Astrocyte of the spinal cord (primary cell): ENCODE measurements at places on chromosomes 11 and 22.

DNA sequence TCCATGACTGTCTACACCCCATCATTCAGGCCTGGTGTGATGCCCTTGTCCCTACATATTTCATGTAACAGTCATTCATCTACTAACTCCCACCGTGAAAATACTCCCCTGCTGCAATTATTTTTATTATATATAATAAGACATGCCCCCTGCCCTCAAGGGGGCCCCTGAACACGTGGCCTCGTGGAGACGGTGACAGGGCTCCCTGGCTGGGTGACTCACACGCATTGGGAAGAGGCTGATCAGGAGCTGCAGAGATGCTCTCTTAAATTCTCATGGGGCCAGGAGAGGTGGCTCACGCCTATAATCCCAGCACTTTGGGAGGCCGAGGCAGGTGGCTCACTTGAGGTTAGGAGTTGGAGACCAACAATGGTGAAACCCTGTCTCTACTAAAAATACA lies 88.6 kb downstream of the ST3GAL4 start:
- DNase-seq, result no peak

GRCh38 chr11:2728663-2729332 lies 29.0 kb upstream of the KCNQ1OT1 start:
- no peak for DNase-seq

- no peak for DNase-seq
These were observed 23.0 kb downstream of the MS4A6A start for GRCh38 chr11:60159868-60160267.

- no peak for DNase-seq
These were observed 1.5 kb upstream of the PLAAT5 start for GRCh38 chr11:63492441-63492840.

DNA sequence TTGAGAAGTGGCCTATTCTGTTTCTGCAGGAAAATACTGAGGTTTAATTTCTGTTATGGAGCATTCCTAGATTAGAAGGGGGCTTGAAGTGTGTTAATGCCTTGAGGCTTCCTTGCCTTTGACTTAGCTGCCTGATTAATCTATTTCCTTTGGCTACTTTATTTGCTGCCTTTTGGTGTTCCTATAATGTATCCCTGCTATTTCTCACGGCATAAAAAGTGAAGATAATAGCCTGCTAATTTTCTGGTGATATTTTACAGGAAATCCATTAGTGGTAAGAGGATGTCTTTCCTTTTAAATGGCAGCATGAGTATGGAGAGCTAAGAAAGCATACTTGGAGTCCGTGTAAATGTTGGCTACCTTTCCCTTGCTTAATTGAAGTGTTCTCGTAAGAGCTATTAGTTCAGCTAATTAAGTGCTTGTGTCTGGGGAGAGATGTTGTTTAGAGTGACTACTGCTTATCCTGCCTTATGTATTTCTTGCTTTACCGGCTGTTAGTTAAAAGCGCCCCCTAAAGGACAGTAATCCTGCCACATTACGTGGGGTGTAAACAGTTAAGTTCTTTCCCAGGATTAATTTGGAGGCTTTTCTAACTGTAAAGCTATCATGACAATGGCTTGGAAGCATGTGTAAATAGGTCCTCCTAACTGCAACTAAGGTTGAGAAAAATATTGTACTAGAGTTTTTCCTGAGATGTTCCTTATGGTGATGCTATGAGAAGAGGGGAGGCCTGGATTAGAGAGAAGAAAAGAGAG lies 45.6 kb downstream of the ZNF280B start:
- DNase-seq, result no peak

DNA sequence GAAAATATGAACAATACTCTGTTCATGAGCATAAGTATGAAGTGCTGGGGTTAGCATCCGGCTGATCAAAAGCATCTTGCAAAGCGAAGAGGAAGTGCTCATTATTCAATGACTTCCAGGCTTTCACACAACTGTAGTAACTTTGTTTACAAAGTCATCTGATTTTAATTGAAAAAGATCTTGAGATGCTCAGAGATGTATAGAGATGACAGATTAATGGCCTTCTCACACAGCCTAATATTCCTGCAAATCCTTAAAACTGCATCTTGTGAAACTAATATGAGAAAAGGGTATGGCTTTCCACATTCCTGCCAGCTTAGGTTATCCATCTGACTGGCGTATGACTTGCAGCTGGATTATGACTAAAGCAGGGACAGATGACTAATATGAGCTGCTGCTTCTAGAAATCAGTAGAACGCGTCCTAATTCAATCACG lies 125.4 kb downstream of the CASP12 start:
- peak; percentile 84 for DNase-seq

DNA sequence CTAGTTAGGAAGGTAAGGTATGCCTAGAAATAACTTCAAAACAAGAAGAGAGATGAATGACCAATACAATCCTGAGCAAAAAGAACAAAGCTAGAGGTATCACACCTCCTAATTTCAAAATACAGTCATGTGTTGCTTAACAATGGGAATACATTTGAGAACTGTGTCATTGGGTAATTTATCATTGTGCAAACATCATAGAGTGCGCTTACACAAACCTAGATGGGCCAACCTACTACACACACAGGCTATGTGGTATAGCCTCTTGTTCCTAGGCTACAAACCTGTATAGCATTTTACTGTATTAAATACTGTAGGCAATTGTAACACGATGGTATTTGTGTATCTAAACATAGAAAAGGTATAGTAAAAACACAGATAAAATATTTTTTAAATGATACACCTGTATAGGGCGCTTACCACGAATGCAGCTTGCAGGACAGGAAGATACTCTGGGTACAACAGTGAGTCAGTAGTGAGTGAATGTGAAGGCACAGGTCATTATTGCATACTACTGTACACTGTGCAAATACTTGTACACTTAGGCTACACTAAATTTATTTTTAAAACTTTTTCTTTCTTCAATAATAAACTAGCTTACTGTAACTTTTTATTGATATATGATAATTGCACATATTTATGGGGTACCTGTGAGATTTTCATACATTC lies 48.2 kb downstream of the STK33 start:
- DNase-seq, result no peak

GRCh38 chr11:116176484-116177005 lies 596.2 kb downstream of the BUD13 start:
- DNase-seq, result no peak

DNA sequence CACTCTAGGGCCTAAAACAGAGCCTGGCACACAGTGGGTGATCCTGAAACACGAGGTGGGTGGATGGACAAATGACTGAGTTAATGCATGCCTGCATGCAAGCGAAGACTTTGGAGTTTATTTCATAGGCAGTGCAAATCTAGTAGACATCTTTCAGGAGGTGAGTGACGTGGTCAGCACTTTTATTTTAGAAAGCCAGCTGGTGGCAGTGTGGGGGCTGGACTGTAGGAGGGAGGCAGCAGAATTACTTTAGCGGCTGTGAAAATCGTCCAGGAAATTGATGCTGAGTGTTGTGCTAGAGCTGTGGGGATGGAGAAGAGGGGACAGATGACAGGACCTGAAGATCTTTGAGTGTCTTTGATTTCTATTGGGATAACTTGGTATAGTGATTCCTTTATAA lies 47.1 kb downstream of the BMAL1 start:
- no peak for DNase-seq

DNA sequence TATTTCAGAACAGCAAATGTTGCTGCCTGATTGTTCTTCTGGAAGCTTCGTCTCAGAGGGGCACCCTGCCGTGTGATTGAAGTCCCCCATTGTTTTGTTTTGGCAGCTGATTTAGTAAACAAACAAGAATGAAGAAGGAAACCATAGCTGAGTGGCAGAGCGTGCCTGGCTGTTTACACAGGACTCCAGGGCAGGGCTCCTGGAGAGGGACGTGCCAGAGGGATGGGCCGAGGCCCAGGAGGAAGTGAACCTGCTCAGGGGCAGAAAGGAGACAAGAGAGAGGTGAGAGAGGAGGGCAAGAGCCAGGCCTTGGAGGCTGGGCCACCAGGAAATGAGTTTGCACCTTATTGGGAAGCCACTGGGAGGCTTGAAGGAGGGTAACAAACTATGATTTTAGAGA lies 85.5 kb upstream of the B3GAT1 start:
- DNase-seq, result no peak

GRCh38 chr11:2209900-2210321 lies 38.3 kb upstream of the TH start:
- DNase-seq, result no peak

GRCh38 chr11:76120513-76121101 lies 85.7 kb downstream of the WNT11 start:
- DNase-seq, result peak; percentile 25

DNA sequence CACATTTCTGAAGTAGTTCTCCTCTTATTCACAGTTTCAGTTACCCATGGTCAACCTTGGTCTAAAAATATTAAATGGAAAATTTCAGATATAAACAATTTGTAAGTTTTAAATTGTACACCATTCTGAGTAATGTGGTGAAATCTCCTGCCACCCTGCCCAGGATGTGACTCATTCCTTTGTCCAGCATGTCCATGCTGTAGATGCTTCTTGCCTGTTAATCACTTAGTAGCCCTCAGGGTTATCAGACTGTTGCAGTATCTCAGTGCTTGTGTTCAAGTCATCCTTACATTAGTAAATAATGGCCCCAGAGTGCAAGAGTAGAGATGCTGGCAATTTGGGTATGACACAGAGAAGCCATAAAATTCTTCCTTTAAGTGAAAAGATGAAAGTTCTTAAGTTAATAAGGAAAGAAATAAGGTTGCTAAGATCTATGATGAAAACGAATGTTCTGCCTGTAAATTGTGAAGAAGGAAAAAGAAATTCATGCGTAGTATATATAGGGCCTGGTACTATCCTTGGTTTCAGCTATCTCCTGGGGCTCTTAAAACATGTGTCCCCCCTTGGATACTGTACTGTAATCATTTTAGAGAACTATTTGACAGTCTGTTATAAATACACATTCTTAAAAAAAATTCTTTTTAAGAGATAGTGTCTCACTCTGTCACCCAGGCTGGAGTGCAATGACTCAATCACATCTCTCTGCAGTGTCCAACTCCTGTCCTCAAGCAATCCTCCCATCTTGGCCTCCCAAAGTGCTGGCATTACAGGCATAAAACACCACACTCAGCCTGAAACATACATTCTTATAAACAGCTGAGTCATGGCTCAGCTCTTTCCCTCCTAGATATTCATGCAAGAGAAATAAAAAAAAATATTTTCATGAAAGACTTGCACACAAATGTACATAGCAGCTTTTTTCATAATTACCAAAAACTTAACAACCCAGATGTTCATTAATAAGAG lies 31.3 kb downstream of the MTNR1B start:
- DNase-seq, result peak; percentile 75

DNA sequence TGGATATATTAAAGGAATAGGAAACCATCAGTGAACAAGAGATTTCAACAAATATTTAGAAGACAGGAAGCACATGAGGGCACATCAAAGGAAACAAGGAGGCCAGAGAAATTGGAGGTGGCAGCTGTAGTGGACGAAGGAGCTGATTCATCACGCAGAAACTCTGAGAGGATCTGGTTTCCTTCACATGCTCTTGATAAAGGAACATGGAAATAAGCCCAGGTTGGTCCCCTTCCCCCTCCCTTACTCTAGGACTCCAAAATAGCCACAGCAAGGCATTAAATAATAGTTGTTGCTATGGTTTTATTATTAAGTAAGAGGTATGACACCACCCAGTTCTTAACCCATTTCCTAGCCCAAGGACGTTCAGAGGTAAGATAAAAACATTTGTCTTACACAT lies 11.3 kb downstream of the IZUMO1R start:
- DNase-seq, result no peak

DNA sequence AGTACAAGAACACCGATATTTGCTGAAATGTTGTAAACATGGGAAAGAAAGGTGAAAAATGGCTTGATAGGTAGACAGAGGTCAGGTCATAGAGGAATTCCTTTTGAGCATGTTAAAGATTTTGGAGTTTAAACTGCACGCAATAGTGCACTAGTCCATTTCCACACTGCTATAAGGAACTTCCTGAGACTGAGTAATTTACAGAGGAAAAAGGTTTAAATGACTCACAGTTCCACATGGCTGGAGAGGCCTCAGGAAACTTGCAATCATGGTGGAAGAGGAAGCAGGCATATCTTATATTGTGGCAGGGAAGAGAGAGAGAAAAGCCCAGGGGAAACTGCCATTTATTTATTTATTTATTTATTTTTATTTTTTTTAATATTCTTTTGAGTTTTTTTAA lies 5.0 kb downstream of the OR10A5 start:
- DNase-seq, result no peak

DNA sequence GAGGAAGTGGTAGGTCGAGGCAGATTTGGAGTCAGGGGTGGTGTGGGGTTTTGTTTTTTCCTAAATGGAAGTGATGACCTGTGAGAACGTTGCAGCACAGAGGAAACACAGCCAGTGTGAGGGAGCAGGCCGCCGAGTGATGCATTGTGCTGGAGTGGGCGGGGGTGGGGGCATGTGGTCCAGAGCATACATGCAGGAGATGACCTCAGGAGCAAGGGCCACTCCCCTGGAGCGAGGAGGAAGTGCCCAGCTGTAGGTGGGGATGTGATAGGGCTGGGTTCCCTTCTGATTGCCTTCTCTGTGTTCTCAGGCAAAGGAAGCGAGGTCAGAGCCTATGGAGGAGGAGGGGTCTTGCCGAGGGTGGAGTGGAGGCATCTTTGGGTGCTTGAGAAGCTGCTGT lies 81.4 kb downstream of the PPP6R3 start:
- no peak for DNase-seq

GRCh38 chr11:123129920-123130319 lies 65.1 kb downstream of the CLMP start:
- peak; percentile 84 for DNase-seq

- no peak for DNase-seq
These were observed 117.0 kb downstream of the SLC1A2 start for GRCh38 chr11:35302398-35302797.

DNA sequence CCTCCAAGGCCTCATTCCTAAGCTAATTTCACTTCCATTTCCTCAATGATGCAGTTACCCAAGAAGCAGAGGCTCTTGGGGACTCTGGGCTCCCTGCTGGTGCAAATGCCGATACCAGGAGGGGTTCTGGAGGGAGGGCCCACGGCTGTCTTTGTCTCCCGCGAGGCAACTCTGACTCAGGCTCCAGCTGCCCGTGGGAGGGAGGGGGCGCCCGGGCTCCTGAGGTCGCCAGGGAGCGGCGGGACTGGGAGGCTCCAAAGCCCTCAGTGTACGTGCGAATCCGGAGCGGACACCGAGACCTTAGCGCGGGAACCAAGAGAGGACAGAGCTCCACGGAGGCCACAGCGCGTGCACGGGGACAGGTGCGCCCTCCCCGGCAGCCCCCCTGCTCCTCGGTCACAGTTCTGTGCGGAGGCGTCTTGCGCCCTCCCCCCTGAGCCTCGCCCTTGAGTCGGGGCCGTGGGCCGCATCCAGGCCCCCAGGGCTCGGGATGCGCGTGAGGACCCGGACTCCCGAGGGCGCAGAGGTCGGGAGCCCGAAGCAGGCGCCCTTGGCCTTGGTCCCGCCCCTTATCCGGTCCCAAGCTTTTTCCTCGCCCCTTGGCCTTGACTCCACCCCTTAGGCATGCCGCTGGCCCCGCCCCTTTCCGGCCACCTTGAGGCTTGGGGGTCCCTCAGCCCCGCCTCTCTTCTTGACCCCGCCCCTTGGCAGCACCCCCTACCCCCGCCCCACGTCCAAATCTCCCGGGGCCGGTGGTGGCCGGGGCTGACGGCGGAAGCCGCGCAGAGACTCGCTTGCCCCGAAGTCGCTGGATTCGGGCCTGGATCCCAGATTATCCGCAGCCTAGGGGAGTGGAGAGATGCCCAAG lies 4.7 kb upstream of the SHISA8 start:
- DNase-seq, result peak; percentile 45

GRCh38 chr22:25395468-25395867 lies 169.0 kb upstream of the GRK3 start:
- no peak for DNase-seq
